ENCODE measurements at places on chromosomes 2 and 18.

DNA sequence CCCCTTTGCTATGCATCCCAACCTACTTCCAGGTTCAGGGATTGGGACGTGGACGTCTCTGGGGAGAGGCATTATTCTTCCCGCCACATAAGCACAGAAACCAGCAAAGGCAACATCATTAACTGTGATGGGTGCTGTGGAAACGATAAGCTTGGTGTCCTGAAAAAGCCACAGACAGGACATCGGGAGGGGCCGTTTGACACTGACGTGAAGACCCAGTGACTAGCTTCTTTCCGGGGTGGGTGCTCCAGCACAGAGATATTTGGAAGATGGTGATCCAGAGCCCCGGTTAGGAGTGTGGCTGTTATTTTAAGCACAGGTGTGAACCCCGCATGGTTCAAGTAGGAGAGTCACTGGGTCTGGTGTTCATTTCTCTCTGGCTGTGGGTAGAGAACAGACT, 163.8 kb upstream of the HDAC4 start:
- no peak for DNase-seq

- no peak for DNase-seq
Observed at GRCh38 chr2:156472686-156473085, 36.5 kb downstream of the GPD2 start.

- DNase-seq, result no peak
Observed at GRCh38 chr18:8450013-8450412, 159.2 kb upstream of the RAB12 start.

GRCh38 chr2:192053921-192054320, 140.8 kb downstream of the TMEFF2 start:
- DNase-seq, result no peak

DNA sequence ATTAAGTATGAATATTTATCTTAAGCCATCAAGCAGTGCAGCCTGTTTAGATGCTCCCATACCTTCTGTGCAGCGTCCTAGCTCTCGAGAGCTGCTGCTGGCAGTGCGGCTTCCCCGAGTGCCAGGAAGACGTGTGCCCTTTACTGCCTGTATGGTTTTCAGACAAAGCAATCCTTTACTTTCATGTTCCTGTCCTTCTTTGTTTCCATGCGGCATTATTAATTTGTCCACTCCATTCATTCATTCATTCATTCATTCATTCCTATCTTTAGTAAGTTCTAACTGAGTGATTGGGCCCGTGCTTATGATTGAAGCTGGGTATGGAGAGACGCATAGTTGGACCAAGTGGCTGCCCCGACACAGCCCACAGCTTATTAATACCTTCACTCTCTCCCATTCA, 446.6 kb upstream of the HNRNPA3 start:
- no peak for DNase-seq

DNA sequence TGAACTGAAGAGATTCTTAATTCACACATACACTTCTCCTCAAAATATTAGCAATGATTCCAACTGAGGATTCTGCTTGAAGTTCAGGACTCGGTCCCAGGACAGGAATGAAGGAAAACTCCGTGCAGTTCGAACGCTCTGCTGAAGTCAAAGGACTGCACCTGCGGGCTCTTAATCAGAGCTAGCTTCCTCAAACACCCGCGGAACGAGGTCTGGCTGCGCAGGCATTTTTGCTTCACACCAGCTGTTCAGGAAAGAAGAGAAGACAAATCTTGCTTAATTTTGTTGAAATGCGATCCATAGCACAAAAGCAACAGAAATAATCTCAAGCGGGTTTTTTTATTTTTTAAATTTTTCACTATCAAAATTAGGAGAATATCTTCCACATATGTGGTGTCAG, 175.6 kb downstream of the LAMA1 start:
- DNase-seq, result no peak

GRCh38 chr2:30310955-30311354, 79.6 kb downstream of the LBH start:
- no peak for DNase-seq

GRCh38 chr2:230735884-230736283, 23.2 kb downstream of the CAB39 start:
- no peak for DNase-seq

DNA sequence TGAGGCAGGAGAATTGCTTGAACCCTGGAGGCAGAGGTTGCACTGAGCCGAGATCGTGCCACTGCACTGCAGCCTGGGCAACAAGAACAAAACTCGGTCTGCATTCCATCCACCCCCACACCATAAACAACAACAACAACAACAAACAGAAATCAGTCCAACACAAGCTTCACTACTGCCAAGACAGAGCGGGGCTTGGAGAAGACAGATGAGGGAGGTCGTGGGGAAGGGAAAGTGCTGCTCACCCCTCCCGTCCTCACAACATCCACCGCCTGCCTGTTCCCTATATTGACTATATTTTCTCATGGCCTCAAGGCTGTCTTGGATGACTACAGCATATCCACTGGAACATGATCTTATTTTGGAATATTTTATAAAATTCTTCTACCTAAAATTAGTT, 137.6 kb upstream of the TTC39C start:
- DNase-seq, result no peak

- DNase-seq, result no peak
Observed at GRCh38 chr2:152537081-152537651, 180.1 kb downstream of the PRPF40A start.

- DNase-seq, result no peak
Observed at GRCh38 chr18:57961876-57962505, 82.0 kb upstream of the NEDD4L start.

GRCh38 chr2:73134471-73134870, 21.7 kb upstream of the RAB11FIP5 start:
- no peak for DNase-seq

- no peak for DNase-seq
Observed at GRCh38 chr2:20348542-20348941, 2.1 kb downstream of the PUM2 start.

- DNase-seq, result no peak
Observed at GRCh38 chr2:46135958-46136357, 161.2 kb upstream of the EPAS1 start.

DNA sequence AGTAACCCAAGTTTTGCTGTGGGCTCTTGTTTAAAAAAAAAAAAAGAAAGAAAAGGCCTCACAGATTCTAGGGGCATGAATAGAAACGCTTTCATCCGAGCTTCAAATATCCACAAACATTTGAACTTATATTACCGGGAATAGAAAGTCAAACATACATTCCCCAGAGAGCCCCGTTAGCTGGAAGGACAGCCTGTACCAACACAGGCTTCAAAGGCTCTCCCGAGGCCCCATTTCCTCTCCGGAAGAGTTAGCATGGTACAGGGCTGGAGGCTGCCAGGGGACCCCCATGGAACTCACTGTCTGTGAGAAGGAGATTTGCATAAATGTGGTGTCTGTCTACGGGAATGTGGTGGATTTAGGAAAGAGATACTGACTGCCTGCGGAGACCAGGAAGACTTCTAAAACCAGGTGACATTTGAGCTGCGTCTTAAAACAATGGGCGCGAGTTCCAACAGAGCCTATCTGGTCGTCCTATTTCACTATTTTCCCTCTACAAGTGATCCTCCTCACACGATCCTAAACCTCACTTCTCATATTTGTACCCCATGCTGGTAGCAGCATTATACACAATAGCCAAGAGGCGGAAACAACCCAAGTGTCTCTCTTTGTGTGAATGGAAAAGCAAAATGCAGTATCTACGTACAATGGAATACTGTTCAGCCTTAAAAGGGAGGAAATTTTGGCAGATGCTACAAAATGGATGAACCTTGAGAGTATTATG, 820 bp upstream of the MATN3 start:
- peak; percentile 78 for DNase-seq

GRCh38 chr2:219182331-219183150, 4.5 kb downstream of the RETREG2 start:
- DNase-seq, result no peak

- DNase-seq, result no peak
Observed at GRCh38 chr18:63105636-63106316, 213.8 kb downstream of the BCL2 start.

GRCh38 chr2:47234456-47234855, 79.3 kb upstream of the STPG4 start:
- no peak for DNase-seq

- DNase-seq, result peak; percentile 31
Observed at GRCh38 chr18:3906116-3906750, 456.3 kb downstream of the TGIF1 start.

DNA sequence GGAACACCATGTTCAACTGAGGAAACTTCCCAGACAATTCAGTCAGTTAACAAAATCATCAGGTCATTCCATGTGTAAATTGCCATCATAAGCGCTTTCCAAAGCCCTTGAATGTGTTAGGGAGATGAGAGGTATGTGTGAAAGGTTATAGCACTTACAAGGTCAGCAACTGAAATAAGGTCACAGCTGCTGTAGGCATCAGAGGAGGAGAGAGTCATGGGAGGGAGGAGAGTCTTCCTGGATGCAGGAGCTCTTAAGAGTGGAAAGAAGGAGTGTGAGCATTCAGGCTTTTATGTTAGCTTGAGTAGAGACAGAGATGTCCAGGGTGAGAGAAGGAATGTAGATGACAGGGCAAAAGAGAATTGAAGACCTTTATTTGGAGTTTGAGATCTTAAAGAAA, 67.0 kb downstream of the CAB39 start:
- no peak for DNase-seq

DNA sequence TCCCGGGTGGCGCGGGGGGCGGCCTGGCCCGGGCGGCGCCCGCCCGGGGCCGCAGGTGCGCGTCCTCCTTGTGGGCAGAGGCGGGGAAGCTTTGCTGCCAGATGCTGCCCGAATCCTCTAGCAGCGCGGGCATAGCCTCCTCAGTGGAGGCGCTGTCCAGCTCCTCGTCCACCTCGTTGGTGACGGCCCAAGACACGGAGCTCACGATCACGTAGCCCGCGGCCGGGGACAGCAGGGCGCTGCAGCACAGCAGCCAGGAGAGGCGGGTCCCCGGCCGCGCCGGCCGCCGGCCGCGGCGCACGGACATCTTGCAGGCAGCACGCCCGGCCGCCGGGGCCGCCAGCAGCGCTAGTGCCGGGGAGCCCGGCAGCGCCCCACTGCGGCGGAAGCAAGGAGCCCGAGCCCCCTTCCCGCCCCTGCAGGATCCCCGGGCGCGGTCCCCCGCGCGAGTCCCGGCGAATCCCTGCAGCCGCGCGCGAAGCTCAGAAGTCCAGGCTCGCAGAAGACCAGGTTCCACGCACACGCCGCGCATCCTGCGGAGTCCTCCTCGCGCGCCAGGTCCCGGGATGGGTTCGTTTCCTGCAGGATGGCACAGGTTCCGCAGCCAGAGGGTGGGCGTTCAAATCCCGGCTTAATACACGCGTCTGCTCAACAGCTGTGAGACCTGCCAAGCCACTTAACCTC, at the start of gene CREG2:
CREG2 (minus strand) TSS at position 353 of the 684 bp plus-strand sequence; CDS start at position 307, 46 bp downstream.
- peak; percentile 88 for DNase-seq

GRCh38 chr18:9914584-9915290, 921 bp downstream of the VAPA start:
- peak; percentile 55 for DNase-seq

DNA sequence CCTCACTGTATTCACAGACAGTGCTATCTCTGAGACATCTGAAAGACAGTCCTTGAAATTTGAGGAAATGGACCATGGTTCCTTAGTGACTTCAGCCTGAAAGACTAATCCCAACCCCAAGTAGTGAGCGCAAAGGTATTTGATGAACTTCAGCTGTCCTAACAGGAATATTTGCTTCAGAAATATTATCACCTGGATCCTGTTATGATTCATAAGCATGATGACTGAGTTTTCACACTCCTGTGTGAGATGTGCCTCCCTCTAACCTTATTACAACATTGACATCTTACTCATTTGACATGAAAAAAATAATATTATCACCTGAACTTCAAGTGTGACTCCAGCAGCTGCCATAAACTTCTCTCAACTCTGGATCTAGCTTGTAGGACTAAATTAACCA, 11.6 kb upstream of the MRPL19 start:
- no peak for DNase-seq

GRCh38 chr18:5365443-5365842, 69.9 kb upstream of the ZBTB14 start:
- peak; percentile 50 for DNase-seq

DNA sequence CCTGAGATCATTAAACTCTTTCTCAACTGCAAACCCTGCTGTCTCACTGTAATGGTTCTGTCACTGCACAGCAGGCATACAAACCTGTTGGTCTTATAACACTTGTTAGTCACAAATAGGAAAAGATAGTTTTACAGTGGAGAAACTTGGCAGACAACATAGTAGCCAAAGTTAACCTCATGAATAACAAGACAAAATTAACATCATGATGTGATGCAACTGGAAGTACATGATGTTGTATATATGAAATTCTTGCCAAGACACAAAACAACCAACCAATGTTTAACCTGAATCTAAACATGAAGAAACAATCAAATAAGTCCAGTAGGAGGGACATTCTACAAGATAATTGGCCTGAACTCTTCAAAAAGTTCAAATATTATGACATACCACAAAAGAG, 189.3 kb downstream of the RNF152 start:
- DNase-seq, result no peak

GRCh38 chr18:31273812-31274527, 44.0 kb upstream of the DSG1 start:
- no peak for DNase-seq

GRCh38 chr2:11073776-11074175, 81.5 kb upstream of the SLC66A3 start:
- DNase-seq, result no peak

- DNase-seq, result no peak
Observed at GRCh38 chr18:48858676-48859075, 92.1 kb downstream of the SMAD7 start.

DNA sequence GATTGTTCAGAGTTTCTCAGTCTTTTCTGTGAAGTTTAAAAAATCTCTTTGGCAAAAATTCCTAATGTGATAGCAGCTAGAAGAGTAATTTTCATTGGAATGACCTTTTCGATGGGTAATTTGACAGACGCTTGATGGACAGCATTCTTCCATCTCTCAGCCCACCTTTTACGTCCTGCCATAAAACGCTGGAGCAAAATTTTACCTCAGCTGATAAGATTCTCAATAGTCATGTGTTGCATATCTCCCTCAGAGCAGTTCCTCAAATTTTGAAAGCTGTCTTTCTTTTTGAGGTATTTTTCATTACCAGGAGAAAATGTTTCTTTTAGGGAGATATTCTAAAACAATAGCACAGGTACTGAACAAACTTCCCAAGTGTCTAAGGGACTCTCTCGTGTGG, 441.4 kb downstream of the PARD3B start:
- DNase-seq, result no peak

- no peak for DNase-seq
Observed at GRCh38 chr2:232893834-232894233, 23.8 kb downstream of the SNORC start.

DNA sequence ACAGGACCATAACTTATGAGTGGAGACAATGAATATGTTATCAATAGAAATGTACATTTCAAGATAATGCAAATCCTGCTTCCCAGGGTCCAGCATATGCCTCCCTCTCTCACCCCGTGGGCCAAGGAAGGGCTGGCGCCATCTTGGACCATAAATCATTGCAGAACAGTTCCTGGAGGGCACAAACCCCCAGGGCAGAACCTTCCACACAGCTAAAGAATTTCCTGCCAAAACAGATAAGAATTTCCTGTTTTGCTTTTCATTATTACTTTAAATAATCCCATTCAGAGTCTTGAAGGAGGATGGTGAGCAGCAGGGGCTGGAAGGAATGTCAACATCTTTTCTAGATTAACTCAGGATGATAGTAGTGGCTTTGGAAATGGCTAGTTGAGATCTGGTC, 53.7 kb downstream of the EHD3 start:
- no peak for DNase-seq

GRCh38 chr2:218894880-218895157, 14.2 kb downstream of the WNT10A start:
- no peak for DNase-seq
